ENCODE measurements at places on chromosomes 5 and 9.

- no peak for DNase-seq
Measured at GRCh38 chr9:79780559-79780958, 208.8 kb downstream of the TLE4 start.

- DNase-seq: no peak
Measured at GRCh38 chr9:116954731-116955130, 267.6 kb downstream of the TRIM32 start.

DNA sequence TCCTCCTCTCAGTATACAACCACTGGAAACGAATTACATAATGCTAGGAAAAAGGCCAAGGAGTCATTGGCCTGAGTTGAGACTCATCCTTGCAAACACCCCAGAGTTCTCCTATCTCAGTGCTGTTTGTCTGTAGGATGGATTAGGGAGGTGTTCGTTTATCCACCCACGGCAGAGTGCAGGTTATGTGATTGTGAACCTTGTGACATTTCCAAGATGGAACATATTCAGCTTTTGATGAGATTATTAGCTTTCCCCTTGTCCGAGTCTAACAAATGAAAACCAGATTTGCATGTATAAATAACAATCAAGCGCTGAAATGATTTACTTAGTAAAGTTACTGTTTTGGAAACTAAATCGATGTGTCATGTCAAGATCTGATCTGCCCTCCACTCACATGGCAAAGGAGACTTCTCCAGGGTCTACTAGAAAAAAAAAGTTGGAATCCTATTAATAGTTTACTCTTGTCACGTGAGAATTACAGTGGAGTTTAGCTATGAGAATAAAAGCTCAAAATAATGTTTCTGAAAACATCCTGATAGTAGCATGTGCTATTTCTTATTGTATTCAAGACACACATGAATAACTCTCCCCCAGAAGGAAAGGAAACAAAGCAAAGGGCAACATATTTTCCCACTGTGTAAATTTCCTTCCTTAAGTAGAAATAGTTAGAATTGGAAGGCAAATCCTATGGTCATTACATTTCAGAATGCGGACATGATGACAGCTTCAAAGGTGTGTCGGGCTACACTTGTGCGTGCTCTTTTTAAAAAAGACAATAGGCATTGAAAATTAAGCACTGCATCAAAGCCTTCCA, 600.4 kb downstream of the EBF1 start:
- no peak for DNase-seq

DNA sequence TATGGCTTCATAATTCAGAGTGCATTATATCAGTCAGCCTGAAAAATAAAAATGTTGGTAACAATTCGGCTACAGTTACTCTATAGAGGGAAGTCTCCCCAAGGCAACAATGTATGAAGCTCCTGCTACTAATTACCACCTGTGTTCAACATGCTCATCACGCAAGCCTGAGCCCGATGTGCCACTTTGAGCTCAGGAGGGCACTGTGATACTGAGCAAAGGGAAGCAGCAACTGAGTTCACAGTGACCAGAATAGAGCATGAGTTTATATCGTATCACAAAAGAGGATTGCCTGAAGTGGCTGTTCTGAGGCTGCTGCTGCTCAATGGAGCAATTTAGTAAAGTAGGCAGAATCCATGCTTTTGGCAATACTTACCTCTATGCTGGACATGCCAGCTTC, 202.0 kb upstream of the HAPLN1 start:
- DNase-seq: no peak

GRCh38 chr5:77390795-77391194, 101.3 kb downstream of the WDR41 start:
- no peak for DNase-seq

DNA sequence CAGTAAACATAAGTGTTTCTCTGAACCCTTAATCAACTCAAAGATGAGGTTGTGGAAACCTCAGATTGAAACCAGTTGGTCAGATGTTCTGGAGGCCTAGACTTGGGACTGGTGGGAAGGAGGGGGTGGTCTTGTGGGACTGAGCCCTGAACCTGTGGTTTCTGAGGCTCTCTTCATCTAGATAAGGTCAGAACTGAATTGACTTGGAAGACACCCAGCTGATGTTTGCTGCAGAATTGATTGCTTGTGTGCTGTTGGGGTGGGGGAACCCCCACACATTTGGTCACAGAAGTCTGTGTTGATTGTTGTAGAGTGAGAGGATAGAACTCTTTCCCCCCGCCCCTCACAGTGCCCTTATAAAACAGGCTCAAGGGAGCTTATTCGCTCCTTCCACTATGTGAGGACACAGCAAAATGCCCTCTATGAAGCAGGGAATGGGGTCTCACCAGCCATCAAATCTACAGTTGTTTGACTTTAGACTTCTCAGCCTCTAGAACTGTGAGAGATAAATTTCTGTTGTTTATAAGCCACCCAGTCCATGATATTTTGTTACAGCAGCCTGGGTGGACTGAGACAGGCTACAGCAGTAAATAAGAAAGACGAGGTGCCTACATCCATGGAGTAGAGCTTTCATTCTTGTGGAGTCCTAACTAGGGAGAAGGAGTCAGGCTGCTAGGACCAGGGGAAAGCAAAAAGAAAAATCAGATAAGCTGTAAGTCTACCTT, 25.7 kb upstream of the UGCG start:
- DNase-seq: no peak

DNA sequence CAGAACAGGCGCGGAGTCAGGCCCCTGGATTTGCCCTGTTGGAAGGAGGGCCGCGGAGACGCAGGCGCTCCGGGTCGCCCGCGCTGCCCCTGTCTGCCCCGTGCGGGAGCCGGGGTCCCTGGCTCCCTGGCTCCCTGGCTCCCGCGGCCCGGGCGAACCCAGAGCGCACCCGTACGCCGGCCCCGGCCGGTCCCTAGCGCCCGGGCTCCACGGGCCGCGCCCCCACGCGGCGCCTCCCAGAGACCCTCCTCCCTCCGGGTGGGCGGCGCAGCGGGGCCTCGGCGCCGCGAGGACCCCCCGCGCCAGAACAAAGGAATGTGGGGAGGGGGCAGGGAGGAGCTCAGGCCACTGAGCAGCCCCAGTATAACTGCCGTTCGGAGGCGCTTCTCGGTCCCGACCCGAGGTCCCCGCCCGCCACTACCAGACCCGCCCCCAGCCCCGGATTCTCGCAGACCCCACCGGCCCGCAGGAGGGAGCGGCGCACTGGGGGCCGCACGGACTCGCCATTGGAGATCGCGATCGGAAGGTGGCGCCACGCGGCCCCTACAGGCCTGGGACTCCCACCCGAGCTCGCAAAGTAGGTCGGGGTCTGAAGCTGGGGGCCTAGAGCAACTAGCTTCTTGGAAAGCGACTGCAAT, 2.4 kb downstream of the NFIL3 start:
- no peak for DNase-seq

DNA sequence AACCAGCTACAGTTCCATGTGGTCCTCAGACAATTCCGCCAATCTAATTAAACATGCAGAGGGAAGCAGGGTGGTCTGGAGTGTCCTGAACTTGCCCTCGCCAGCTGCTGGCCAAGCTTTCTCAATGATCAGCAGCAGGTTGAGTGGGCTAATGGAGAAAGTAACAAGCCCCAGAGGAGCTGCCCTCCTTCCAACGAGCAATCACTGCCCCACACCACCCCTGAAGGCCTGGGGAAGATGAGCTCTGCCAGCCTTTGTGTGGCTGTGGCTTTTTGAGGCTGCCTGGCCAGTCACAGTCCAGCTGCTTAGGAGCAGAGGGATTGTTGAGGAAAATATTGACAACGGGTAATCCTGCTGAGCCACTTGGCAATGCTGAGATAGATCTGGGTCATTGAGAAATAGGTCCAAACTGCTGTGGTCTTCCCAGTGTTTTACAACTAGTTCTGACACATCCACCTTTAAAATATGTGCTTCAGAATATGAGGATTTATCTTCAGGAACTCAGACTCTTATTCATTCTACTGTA, 107.3 kb downstream of the CD180 start:
- DNase-seq: no peak

DNA sequence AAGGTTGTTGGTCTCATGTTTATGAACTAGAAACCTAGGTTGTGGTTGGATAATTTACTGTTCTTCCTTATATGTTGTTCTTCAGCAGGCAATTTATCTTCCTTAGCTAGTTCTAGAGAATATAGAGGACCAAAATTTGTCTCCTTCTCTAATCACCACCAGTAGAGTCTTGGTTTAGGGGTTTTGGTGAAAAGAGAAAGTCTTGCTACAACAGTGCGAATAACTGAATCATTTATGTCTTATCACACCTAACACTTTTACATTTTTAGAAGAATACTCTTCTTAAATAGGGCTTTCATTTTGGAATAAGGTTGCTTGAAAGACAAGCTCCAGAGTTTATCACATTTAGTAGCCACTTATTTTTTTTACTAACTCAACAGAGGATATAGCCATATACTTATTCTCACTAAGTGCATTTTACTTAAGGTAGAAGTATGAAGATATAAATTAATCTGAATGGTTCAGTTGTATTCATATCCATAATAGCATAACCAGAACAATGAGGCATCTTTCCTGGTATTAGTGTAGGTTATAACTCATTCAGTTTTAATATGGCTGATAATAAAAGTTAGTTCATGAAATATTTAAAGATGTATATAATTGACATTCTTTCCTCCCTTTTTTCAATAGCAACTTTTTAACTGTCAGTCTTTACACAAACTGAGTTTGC, 67.9 kb downstream of the ERBIN start:
- DNase-seq: no peak

DNA sequence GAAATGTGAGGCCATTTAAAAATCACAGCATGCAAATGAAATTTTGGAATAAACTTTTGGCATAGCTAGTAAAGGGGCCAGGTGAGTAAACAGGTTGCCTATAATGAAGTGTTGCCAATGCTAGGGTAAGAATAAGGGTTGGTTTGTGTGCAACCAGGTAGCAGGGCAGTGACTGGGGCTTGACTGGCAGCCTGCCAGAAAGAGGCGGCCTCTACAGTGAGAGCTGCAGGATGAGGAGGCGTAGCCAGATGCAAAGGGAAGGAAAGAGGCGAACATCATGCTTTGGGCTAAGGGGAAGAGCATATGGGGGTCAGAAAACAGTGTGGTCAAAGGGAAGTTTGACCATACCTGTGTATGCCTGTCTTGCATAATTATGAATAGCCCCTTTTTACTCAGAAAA, 70.6 kb downstream of the MAST4 start:
- no peak for DNase-seq

GRCh38 chr5:40409601-40410000, 270.1 kb upstream of the PTGER4 start:
- no peak for DNase-seq

DNA sequence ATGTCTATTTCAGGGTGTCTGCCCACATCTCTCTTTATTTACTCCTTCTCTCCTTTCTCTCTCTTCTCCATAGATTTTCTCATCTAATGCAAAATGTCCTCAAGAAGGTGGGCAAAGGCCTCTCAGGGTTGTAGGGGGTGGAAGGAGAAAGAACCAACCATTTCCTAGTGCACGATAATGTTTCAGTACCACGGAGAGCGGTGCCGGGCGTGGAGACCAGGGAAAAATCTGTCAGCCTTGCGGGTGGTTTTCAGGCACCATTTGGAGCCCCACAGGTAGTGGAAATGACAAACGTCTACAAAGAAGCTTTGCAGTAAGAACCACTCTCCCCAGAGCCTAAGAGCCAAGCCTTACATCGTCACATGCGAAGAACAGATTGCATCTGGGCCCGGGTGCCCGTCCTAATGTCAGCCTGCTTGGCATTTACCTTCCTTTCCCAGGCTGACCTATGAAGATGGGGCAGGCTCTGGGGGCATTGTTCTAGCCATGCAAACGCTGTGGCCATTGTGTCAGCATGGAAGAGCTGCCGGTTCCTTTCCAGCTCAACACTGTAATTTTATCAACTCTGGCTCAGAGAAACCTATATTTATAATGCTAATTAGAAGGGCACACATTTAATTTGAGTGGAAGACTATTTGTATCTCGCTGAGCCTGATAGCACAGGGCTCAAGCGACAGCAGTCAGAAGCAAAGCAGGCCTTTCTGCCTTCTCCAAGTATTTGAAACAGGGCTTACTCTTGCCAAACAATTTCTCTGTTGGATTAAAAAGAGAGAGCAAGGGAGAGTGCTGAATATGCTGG, 430.1 kb upstream of the WWC1 start:
- DNase-seq: no peak

DNA sequence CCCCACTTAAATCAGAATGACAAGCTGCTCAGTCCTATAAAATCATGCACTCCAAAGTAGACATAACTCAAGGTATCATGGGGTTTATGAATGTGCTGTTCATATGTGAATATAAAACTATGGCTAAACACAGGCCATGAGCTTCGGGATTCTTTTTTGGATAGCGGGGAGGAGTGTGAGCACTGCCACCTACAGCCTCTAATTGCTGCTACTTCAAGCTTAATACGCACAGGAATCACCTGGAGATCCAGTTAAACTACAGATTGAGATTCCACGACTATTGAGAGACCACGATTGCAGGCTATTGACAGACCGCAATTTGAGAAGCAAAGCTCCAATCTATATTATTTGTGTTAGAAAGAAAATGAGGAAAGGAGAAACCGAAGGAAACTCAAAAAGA, 231.6 kb downstream of the MCTP1 start:
- DNase-seq: no peak

DNA sequence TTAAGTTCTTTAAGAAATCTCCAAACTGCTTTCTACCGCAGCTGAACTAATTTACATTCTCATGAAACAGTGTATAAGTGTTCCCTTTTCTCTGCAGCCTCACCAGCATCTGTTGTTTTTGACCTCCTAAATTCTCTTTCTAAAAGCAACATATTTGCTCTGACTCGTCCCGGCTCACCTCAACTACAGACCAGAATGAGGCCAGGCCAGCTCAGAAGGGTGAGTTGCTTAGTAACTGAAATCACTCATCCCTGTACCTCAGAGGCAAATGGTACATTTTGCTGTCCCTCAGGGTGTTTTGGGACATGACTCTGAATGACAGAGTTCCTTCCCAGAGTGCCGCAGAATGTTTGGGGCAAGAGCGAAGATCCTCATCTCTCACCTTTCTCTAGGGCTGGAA, 127.5 kb downstream of the FRMD3 start:
- DNase-seq: no peak

GRCh38 chr5:96569770-96570169, 92.4 kb upstream of the CAST start:
- DNase-seq: no peak

GRCh38 chr5:76363352-76364225, 39.5 kb upstream of the IQGAP2 start:
- DNase-seq: no peak

DNA sequence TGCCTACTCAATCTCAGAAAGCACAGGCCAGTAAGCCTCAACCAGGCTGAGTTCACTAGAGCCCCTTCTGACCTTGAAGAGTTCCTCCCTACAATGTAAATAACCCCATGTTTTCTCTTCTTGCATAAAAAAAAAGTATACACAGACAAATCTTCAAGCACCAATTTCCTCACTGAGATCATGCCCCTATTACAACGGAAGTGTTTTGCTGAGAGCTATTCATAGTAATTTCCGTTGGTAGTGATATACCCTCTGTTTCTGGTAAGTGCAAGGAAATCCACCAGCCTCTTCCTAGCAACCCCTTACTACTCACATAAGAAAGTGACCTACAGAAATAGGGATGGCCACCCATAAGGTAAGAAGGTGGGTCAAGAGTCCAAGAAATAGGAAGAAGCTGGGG, 76.4 kb upstream of the TARS1 start:
- no peak for DNase-seq

Data from cortex of kidney (tissue), 1 donor.